Left ventricle myocardium superior (tissue), 1 donor: ENCODE measurements at places on chromosomes 7 and 10.

GRCh38 chr7:70942791-70943190 is 189.2 kb upstream of the GALNT17 start:
- DNase-seq, result no peak

DNA sequence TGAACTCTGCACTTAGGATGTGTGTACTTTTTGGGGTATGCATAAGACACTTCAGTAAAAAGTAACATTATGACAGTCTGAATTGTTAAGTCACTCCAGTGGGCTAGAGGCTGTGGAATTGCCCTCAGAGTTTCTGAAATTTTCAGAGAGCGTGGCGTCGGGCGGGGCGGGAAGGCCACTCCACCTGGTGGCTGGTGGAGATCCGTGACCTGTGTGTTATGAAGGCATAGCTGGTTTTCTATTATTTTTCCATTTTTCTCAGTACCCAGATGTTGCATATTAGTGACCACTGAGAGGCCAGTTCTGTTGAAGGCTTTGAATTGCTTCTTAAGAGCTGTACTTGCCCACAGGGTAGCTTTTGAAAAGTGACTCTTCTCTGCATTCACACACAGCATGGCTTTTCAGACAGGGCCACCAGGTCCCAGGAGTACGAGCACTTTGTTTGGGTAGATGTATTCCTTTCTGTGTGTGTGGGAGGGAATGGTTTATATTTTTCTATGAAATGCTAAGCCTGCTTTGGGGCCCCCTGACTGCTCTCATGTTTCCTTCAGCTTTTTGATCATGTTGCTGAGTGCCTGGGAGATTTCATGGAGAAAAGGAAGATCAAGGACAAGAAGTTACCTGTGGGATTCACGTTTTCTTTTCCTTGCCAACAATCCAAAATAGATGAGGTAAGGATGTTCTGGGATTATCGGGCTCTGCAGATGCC is 52.3 kb downstream of the TACR2 start:
- DNase-seq, result no peak

- no peak for DNase-seq
Measured at GRCh38 chr10:77045085-77045484, 592.5 kb downstream of the KCNMA1 start.

GRCh38 chr10:21281765-21282484 is 243.6 kb downstream of the SKIDA1 start:
- no peak for DNase-seq

DNA sequence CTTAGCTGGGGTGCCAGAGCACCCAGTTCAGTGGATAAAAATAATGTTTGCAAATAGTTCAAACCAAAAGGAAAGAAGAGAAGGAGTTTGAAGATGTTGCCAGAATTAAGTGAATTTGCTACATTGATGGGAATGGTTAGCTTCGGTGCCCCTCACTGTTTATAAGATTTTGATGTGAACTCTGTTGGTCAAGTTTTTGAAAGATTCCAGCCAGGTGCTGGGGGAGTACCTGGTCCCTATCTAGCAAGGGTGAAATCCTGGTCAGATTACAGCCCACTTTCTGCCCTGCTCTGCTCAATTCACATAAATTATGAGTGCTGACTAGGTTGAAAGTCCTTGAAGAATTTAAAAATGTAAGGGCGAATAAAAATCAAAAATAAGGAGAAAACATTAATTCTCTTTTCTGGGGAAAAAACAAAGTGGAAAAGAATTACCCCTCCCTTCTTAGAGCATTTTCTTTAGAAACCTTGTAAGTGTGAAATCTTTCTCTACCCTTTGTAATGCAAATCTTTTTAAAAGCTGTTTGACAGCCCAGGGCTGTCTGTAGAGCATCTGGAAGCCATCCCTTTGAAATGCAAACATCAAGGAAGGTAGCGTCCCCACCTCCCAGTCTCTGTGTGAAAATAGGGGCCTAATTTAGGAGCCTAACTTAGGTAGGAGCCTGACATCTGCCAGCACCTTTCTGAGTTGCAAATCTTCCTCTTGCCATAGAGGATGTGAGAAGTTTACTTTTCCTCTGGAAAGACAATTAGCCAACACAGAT is 1.4 kb upstream of the GIMAP5 start:
- DNase-seq, result no peak

DNA sequence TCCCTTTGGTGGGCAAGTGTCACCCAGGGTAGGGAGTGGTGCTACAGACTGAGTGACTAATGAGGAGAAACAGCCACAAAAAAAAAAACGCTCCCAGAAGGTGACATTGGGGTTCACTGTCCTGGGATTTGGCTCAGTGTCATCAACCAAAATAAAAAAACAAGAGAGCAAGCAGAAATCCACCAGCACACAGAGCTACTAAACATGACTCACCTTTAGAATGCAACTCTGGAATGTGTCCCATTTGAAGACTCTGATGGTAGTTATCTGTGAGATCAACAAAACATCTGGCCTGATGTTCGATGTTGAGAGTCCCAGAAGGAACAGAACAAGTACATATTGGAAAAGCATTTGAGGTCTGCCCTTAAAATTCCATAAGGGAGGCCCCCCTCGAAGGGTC is 200.3 kb upstream of the LYZL2 start:
- no peak for DNase-seq

GRCh38 chr10:88505265-88505664 is 77.9 kb downstream of the RNLS start:
- no peak for DNase-seq

- DNase-seq, result no peak
Measured at GRCh38 chr7:17408245-17408903, 109.9 kb downstream of the AHR start.

- DNase-seq, result no peak
Measured at GRCh38 chr10:60021361-60021760, 115.0 kb upstream of the CCDC6 start.

DNA sequence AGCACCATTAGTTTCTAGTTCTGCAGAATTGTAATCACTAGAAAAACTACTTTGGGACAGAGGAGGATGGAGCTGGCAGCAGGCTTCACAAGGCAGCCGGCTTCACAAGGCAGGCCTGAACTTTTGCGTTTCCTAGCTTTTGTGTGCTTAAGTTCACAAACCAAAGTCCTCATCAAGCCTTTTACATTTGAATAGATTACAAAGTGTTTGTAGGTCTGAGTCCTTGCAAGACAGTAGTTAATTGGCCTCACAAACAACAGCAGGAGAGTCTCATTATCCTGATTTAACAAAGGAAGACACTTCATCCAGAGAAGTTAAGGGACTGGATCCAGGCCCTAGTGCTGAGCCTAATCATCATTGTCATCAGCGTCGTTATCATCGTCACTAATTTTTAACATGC is 147.8 kb upstream of the AUTS2 start:
- DNase-seq, result no peak

DNA sequence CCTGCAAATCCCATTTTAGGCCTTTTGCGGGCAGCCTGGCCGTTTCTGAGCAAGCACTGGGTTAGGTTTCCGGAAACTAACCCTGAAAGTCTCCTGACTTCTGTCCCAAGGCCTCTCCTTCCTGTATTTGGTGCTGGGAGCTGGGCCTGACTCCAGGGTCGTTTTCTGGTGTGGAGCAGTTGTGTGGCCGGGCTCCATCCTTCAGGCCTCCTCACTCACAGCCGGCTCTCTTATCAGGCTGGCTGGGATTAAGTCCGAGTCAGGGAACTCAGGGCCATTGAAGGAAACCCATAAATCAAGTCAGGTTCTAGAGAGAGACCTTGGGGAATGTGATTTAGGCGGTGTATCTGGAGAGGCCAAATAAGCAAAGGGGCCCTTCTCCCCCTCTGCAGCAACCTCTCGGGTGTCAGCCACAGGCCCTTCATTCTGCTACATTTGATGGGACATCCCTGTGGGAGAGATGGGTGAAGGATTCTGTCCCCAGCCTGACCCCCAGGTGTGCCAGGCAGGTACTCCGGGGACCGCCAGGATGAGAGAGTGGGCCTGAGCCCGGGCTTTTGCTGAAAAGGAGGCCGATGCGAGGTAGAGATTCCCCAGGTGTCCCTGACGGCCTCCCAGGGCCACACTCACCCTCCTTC is 3.3 kb downstream of the GATA3 start:
- no peak for DNase-seq

DNA sequence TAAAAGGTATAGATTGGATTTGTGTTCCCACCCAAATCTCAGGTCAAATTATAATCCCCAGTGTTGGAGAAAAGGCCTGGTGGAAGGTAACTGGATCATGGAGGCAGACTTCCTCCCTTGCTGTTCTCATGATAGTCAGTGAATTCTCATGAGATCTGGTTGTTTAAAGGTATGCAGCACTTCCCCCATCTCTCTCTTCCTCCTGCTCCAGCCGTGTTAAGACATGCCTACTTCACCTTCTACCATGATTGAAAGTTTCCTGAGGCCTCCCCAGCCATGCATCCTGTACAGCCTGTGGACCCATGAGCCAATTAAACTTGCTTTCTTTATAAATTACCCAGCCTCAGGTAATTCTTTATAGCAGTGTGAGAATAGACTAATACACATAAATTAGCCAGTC is 39.1 kb downstream of the HTR7 start:
- DNase-seq, result no peak
